CD14-positive monocyte (primary cell): ENCODE measurements at places on chromosomes 7 and 10.

DNA sequence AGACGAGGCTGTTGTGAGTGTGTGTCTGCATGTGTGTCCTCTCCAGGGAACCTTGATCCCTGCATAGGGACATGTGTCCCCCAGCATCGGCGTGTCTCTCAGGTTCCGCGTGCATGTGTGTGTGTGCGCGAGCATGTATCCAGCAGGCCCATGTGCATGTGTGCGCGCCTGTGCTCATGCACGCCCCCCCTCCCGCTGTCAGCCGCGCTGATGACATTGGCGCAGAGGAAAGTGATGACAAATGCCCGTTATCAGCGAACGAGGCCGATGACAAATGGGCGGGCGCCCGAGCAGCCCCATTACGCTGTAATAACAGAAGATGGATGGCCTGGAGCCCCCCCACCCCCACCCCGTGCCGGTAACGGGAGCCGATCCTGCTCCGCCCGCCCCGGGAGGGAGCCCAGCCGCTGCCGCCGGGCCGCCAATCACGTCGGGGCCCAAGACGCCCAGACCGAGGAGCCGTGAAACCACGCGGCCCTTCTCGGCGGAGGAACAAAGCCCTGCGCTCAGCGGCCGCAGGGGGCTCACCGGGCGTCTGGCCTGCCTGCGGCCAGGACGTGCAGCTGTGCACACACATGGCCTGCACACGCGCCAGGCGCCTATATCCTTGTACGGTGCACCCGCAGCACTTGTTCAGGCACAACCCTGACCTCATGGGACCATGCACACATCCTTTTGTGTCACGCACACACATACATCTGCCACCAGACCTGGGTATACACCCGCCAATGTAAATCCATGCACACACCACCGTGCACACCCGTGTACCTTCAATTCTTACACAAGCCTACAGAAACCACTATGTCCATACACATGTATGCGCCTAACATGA lies 21.5 kb downstream of the POLL start:
- DNase-seq: no peak

DNA sequence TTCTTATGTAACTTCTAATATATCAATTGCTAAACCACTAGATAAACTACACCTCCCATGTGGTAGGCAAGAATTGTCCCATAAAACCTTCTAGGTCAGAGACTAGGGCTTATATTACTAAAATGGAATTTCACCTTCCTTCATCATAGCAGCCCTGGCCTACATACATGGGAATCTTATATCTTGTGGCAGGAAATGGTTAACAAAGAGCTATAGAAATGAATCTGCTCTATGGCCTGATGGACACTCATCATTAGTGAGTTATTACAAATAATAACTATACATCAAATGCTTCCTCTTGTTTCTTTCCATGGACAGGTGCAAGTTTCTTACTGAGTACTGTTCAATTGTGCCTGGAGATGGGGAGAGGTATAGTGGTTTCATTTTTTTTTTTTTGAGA lies 62.3 kb upstream of the PDLIM1 start:
- no peak for DNase-seq

- DNase-seq: no peak
Observed at GRCh38 chr10:94358480-94358879, 4.3 kb downstream of the NOC3L start.

- no peak for DNase-seq
Observed at GRCh38 chr10:3791974-3792633, 7.1 kb upstream of the KLF6 start.

GRCh38 chr10:59272061-59272460 lies 90.3 kb downstream of the FAM13C start:
- DNase-seq: no peak

GRCh38 chr10:57818522-57818921 lies 449.2 kb downstream of the IPMK start:
- DNase-seq: no peak

DNA sequence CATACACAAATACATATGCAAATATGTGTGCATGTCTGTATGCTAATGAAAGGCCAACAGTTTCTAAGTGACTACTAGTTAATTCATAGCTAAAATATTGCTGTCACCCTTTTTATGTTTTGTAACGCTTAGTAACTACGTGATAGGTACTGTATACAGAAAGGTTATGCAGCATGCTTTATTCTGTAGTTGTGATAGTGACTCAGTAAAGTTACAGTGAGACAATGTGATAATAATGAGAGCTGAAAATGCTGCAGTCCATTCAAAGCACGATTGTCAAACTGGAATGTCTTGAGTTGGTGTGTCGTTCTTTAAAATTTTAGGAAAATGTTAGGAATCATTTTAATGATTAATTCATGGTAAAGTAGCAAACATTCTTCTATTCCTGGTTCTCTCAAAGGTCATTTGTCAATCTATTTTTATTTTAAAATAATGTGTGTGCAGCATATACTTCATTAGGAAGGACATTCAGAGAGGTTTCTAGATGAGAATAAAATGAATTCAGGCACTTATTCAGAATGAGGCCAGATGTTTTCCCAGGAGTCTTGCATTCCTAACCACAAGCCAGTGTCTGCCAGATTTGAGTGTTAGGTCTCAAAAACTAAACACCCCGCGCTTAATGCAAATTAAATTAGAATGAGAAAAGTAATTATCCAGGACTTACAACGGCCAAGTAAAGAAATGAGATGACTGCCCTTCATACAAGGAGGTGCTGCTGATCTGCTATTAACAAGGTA lies 408.8 kb upstream of the FZD8 start:
- no peak for DNase-seq

DNA sequence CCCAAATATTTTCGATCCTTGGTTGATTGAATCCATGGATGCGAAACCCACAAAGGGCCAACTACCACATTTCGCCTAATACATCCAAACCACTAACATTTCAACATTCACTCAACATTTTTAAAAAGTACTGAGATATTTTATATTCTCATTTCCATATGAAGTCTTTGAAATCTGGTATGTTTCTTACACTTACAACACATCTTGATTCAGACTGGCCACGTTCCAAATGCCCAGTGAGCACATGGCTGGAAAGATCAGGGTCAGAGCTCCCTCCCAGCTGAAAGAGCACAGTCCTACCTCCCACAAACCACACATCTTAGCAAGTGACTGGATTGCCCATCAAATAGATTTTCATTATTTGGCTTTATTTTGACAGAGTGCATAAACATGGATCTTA lies 18.9 kb downstream of the NCAPG2 start:
- DNase-seq: no peak

GRCh38 chr10:68861253-68861652 lies 33.9 kb downstream of the STOX1 start:
- DNase-seq: no peak

GRCh38 chr7:107150375-107151073 lies 18.3 kb upstream of the HBP1 start:
- peak; percentile 74 for DNase-seq

DNA sequence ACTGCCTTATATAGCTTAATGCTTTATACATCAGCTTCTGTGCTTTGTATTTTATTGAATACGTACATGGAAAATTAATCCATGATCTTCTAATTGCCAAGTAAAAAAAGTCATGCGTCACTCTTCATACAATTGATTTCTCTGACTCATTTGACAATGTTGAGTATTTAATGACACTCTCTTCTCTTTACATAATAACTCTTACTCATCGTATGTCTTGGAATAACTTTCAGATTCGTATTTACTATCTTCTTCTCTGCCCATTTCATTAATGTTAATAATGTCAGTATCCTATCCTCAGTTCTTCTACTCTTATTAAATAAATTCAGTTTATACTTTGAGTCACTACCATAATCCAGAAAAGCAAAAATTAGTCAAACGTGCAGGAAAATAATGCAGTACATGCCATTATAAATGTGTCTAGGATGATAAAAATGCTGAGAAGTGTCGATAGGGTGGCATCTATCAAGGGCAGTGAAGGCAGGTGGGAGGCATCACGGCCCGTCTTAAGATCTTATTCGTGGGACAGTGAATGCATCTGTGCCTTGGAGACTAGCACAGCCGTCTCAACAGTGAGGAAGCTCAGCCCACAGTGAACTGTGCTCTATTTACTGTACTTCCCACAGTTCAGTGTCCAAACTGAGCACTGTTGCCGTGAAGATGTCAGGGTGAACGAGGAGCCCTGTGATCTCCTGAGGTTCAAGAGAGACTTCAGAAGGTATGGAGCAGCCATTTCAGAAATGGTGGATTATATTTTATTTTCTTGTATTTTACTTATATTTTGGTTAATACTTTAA lies 39.8 kb upstream of the AKR1E2 start:
- DNase-seq: no peak

GRCh38 chr7:29518616-29519015 lies 45.0 kb upstream of the PRR15 start:
- no peak for DNase-seq

- DNase-seq: no peak
Observed at GRCh38 chr7:57427594-57427993, 22.4 kb upstream of the ZNF716 start.

DNA sequence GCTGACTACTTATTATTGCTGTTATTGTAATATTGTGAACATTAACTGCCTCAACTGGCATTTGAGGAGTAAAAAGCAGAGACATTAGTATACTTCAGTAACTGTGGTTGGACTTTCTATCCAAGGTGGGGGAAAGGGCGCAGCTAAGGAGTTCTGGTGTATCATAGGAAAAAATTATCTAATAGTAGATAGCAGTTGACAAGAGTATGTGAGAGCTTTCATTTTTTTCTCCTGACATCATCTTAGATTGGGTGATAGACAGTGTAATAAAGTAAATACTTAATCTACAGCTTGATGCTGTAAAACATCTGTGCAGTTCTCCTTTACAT lies 68.9 kb downstream of the PHTF2 start:
- DNase-seq: no peak

DNA sequence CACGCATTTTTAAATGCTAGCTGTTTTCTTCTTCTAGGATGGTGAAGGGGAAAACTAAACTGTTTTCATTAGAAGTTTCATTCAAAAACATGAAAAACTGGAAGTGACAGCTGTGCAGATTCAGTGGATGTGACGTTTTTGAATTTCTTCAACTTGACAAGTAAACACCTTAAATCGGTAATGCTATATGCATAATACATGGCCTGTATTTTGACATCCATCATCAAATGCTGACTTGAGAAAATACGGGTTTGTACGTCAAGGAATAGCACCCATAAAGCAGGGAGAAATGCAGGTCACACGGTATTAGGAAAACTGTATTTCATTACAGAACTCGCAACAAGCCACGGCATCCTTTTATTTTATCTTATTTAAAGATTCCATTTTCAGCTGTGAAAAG lies 720.5 kb downstream of the KCNMA1 start:
- no peak for DNase-seq

- DNase-seq: no peak
Observed at GRCh38 chr10:84540022-84540616, 211.7 kb downstream of the CCSER2 start.

DNA sequence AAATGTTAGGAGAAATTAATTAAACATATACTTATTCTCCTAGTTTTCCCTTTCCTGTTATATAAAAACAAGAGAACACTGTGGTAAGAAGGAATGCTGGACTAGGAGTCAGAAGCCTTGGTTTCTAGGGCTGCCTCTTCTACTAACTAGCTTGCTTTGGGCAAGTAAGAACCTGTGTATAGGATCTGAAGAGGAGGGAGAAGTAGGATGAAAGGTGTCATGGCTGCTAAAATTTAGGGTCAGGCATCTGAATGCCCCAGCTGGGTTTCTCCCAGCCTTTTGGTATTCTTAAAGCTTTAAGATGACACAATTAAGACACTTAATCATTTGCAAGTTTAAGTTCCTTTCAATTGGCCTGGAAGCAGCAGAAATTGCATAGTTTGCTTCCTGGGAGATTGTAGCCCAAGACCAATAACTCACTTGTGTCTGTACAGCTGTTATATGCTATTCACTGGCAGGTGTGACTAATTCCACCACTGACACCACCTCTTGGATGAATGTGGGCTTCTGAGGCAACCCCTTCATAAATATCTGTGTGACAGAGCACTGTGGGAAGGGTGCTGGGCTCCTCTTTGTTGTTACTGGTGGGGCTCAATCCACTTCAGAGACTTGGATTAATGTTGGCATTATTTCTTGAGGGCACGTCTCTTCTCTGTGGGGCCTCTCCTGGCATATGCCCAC lies 137.2 kb downstream of the LRMDA start:
- no peak for DNase-seq

DNA sequence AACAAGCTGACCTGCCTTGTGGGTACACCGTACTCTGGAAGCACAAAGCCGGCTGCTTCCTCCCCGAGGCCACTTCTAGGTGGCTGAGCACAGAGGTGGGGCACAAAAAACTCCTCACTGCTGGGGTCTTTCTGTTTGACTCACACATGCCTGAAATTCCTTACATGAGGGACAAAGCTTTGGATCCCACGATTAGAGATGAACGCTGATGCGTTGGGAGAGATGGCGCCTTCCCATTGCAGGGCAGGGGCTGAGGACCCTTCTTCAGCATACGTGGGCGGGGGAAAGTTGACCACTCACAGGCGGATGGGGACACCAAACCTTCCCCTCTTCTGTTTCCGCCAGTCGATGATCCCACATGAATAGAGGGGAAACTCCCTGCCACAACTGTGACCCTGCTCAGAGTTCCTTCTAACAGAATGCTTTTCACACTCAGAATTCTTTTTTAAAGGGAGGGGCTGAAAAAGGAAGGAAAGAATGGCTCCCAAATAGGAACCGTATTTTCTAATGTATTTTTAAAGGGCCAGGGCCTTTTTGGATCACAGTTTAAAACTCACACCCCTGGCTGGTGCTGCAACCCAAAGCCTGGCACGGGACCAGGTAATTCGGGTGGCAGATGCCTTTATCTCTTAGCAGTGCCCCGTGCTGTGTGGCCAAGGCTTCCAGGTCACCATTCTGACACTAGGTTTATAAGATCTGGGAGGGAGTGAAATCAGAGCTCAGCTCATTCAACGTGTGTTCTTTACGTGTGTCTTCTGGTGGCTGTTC lies 134.0 kb downstream of the PRKAG2 start:
- peak; percentile 53 for DNase-seq

GRCh38 chr10:28949005-28950004 lies 272.0 kb downstream of the BAMBI start:
- DNase-seq: no peak

- DNase-seq: no peak
Observed at GRCh38 chr10:121436630-121437341, 161.5 kb downstream of the FGFR2 start.

DNA sequence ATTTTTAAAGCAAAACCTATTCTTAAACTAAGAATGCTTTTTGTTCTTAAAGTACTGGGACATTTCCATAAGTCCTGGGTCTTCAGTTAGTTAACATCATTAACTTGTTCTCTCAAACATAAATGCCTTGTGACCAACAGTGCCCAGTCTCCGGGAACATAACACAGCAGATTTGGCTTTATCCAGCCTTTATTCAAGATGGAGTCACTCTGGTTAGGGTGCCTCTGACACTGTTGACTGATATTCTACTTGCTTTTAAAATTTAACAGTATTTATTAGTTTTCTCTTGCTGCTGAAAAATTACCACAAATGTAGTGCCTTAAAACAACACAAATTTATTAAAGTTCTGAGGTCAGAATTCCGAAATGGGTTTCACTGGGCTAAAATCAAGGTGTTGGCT lies 44.1 kb downstream of the AVL9 start:
- no peak for DNase-seq

- no peak for DNase-seq
Observed at GRCh38 chr7:149369497-149369896, 91.4 kb downstream of the ZNF777 start.

- no peak for DNase-seq
Observed at GRCh38 chr7:21641546-21641945, 98.7 kb downstream of the DNAH11 start.

- DNase-seq: no peak
Observed at GRCh38 chr7:77753173-77753572, 45.1 kb downstream of the TMEM60 start.

GRCh38 chr7:140669352-140669751 lies 3.4 kb upstream of the ADCK2 start:
- no peak for DNase-seq
